ENCODE measurements at places on chromosomes 2 and 18. TPM values are rescaled to one million over a fixed set of nuclear protein-coding genes. Genes with fewer than 3 reads are reported as not detected.

The CYS1 gene
- 0.49 TPM for total RNA-seq

The TUBA4B gene
- not detected for total RNA-seq

The PAX3 gene
- total RNA-seq, result 0.49 TPM

The TLX2 gene
- not detected for total RNA-seq

The RAB12 gene
- total RNA-seq, result 59.0 TPM

The CNTNAP5 gene
- 26.6 TPM for total RNA-seq

The ANO7 gene
- total RNA-seq, result 0.25 TPM

The SP9 gene
- total RNA-seq, result 9.8 TPM
